ENCODE measurements at places on chromosomes 11 and 22.

GRCh38 chr11:16613512-16614381 lies 124.7 kb upstream of the C11orf58 start:
- DNase-seq: no peak

GRCh38 chr11:113507341-113507740 lies 32.1 kb upstream of the DRD2 start:
- DNase-seq: no peak

DNA sequence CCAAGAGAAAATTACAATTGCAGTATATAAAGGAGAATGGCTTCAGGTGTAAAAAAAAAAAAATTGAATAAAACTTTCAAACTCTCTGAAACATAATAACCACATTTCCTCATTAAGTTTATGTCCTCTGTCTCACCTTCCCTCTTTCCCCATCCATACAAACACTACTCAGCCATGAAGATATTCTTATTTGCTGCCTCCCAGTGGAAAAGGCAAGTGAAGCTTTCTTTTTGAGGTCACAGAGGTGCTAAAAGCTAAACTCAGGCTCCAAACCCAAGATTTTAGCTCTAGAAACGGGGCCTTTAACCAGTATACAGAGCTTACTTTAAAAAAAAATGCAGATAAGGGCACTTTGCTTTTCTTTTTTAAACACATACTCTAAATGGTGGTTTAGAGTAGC lies 1568.5 kb downstream of the FAM181B start:
- no peak for DNase-seq

DNA sequence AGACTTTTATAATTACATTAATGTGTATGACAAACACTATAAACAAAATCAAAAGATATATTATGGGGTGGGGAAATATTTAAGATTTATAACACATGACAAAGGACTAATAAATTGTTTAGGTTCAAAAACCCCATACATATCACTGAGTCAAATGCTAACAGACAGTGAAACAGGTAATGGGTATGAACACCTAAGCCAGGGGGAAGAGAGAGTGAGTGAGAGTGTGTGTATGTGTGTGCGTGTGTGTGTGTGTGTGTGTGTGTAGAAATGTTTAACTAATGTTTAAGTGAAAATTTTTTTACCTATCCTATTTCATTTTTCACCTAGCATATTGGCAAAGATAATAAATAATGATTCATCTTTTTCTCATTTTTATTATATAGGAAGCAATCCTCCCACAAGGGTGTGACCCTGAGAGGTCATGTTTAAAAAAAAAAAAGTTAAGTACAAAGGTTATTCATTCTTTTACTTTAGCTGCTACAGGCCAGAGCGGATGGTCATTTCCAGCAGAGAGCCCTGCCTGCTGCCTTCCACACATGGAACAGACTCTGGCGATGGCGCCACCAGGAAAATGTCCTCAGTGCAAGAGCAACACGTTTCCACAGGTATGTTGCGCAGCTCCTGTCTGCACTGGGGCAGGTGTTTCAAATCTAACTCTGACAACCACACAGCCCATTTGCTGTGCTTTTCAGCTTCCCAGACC lies 72.9 kb downstream of the PISD start:
- DNase-seq: no peak

DNA sequence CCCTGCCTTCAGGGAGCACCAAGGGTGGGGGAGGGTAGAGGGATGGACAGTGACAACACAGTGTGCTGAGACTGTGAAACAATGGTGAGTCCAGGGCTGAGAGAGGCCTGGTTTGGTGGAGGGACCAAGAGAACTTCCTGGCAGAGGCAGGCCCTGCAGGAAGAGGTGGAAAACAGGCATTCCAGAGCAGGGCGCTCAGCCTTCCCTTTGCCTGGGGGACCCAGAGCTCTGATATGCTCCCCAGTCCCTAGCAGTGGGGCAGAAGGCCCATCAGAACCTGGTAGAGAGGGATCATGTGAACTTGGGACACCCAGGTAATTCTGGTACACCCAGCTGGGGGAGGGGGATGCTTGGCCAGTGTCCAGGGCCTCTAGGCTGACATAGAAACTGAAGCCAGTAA lies 17.2 kb upstream of the UVRAG start:
- DNase-seq: no peak

- no peak for DNase-seq
These were observed 130.5 kb downstream of the KIRREL3 start for GRCh38 chr11:126870021-126870420.

DNA sequence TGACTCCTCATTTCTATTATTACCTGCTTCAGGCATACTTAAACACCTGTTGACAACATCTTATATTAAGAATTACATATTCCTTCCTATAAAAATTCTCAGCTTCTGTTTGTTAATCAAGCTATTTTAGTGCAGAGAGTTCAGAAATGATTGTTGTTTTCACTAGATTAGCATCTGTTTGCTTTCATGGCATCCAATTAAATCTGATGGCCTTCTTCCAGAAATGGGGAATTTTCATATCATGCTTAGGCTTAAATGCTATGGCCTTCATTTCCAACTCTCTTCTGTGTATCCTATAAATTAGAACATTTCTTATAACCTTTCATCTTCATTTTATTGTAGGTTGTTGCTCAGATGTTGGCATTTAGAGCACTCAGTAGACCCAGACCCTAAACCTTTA lies 180.0 kb downstream of the WNT11 start:
- no peak for DNase-seq

DNA sequence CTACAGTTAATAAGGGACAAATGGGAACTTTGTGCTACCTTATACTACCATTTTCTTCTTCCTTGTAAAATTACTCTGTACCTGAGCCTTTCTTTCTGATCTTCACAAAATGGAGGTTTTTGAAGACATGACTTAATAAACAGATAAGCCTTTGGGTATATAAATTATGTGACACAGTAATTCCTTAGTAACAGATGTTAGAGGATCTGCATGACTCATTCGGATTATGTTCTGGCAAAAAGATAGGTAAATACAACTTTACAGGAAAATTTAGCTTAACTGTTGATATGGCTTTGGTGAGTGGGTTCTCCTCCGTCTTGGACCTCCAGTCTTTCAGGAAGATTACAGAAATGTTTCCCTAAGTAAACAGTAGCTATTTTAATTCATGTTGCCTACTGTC lies 61.8 kb downstream of the BID start:
- no peak for DNase-seq

- no peak for DNase-seq
These were observed 5.1 kb upstream of the MS4A10 start for GRCh38 chr11:60780065-60780464.

GRCh38 chr11:71185411-71185810 lies 67.0 kb downstream of the SHANK2 start:
- no peak for DNase-seq

DNA sequence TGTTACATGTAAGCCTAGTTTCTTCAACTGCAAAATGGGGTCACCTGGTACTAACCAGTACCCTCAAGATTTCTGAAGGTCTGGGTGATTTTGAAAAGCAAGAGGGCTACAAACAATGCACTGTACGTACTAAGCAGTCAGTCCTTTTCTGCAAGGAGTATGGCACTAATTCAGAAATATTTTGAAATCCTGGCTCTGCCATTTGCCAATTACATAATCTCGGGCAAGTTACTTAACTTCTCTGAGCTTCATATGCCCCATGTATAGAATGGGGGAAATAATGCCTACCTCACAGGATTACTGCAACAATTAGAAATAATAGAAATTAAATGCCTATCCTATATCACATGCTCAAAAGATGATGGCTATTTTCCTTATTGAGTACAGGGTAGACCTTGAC lies 60.7 kb upstream of the CCDC89 start:
- no peak for DNase-seq

DNA sequence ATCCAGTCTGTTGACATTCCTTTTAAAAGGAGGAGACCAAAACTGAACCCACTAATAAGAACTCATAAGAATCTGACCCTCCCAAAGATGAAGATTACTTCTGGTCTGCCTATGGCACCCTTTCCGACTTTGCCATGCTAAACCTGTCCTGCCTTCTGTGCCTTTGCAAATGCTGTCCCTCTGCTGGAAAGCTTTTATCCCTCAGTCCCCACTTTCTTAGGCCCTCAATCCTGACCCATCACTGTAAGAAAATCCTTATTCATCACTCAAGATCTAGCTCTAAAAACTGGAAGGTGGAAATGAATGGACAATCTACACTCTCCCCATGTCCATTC lies 10.4 kb downstream of the MPZL3 start:
- DNase-seq: no peak

GRCh38 chr11:65316227-65317024 lies 1.8 kb downstream of the CDC42EP2 start:
- no peak for DNase-seq
